ENCODE measurements at places on chromosomes 11 and 22.

- DNase-seq: no peak
These were observed 330 bp downstream of the SLC5A1 start for GRCh38 chr22:32043391-32043790.

GRCh38 chr11:124672536-124673215 is 863 bp downstream of the SIAE start:
- DNase-seq: no peak

- no peak for DNase-seq
These were observed 585 bp downstream of the THYN1 start for GRCh38 chr11:134252346-134253187.

- peak; percentile 85 for DNase-seq
These were observed 15.7 kb downstream of the SLN start for GRCh38 chr11:107696140-107696539.

- peak; percentile 14 for DNase-seq
These were observed 104.4 kb downstream of the FANCF start for GRCh38 chr11:22521226-22521625.

DNA sequence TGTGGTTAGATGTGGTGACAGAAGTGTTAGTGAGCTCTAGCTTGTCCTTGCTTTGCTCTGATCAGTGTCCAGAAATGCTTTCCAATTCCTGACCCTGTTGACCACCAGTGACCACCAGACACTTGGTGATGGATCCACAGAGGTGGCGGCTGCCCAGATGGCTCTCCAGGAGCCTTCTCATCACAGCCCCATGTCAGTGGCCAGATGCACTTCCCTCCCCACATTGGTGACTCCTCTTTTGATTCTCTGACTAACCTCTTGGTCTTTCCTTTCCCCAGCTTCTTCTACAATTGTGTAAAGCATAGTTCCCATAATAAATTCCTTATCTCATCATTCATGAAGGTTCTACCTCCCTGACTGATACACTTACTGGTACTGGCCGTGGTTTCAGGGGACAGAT is 40.1 kb upstream of the CXCR5 start:
- DNase-seq: no peak
